ENCODE measurements at places on chromosomes 7 and 10.

GRCh38 chr7:104240401-104240800 lies 32.6 kb upstream of the ORC5 start:
- no peak for DNase-seq

DNA sequence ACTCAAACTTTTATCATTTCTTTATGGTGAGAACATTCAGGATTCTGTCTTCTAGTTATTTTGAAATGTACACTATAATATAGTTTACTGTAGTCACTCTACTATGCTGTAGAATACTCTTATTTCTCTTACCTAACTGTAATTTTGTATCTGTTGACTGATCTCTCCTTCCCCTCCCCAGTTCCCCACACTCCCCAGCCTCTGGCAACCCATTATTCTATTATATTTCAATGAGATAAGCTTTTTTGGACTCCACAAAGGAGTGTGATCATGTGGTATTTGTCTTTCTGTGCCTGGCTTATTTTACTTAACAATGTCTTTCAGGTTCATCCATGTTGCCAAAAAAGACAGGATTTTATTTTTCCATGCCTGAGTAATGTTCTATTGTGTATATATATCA lies 71.4 kb upstream of the DYNC1I1 start:
- no peak for DNase-seq

DNA sequence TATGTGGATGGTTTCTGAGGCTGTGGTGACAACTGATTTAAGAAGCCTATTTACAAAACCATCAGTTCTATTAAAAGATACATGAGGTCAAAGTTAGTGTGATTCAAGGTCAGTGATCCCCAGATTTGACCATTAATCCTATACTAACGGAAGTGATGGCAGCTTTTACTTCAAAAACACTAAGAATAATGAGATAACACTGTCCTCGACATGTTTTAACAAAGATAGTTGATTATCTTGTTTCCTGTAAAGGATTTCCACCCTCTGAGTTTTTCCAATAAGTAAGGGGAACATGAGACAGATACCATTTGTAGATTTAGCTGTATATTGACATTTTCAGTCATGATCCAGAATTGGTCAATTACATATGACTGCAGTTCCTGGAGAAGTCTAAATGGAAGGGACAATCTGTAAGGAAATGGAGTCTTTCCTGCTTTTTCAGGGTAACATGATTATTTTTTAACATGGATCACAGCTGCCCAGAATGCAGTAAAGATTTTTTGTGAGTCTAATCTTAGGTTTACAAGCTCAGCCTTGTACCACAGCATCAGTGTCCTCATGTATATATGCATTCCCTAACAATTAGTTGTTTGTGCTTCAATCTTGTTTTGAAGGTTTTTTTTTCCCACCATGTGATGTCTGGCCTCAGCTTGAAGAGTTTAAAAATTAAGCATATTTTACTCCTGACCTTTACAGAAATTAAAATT lies 188.0 kb downstream of the PPP1R9A start:
- DNase-seq = no peak

GRCh38 chr10:11161096-11161495 lies 143.4 kb downstream of the CELF2 start:
- no peak for DNase-seq
